ENCODE measurements at places on chromosomes 3 and 15. TPM values are rescaled to one million over a fixed set of nuclear protein-coding genes. Genes with fewer than 3 reads are reported as not detected.

The TNFSF10 gene
- 54.1 TPM for total RNA-seq

The ELL3 gene
- total RNA-seq: 29.3 TPM

The PEX11A gene
- total RNA-seq: 7.2 TPM

The ZNF80 gene
- not detected for total RNA-seq

The IRAK2 gene
- 1.5 TPM for total RNA-seq

The LRRC57 gene
- 29.5 TPM for total RNA-seq

The MUC4 gene
- not detected for total RNA-seq

The SPESP1 gene
- 1.7 TPM for total RNA-seq

The PARP16 gene
- total RNA-seq: 10.5 TPM

DNA sequence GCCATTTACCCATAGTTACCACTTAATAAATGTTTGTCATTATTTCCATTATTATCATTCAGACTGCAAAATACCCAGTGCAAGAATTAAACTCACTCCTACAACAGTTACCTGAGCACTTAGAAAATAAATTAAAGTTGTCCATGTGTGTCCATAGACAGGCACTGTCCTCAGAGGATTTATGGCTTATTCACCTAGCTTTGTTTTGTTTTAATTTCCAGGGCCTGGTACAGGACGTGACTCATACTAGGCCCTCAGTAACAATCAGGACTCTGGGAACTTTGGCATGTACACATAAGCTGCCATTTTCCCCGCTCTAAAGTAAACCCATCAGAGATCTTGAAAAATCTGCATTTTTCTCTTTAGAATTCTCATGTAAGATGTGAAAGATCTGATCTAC lies 458.5 kb upstream of the ARRDC4 start:
- H3K27ac ChIP-seq: no peak overlapping the region
- H3K4me1 ChIP-seq: no peaks in the 10 kb centered on the region
- H3K36me3 ChIP-seq: no peaks in the 10 kb centered on the region
- H3K27me3 ChIP-seq: no peaks in the 10 kb centered on the region
- H3K4me3 ChIP-seq: no peak overlapping the region

DNA sequence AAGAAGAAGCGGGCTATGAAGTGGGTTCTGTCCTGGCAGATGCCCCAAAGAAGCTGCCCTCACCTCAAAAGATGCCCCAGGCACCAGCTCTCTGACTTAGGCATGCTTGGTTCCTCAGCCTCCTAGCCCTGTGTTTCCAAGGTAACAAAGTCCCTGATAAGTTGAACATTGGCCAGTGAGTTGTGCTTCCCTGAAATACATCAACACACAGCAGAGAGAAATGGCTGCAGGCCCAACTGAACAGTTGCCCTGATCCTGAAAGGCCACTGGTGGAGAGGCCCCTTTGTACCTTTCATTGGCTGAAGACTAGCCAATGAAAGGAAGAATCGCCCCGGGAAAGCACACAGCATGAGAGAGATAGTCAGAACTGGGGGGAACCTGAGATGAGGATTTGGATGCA lies 169.9 kb upstream of the CTNNB1 start:
- no peak for DNase-seq
- H3K27ac ChIP-seq: no peak overlapping the region
- H3K27me3 ChIP-seq: no peaks in the 10 kb centered on the region

GRCh38 chr15:34213690-34214089 lies 3.8 kb upstream of the KATNBL1 start:
- H3K27ac ChIP-seq: no peak overlapping the region
- no peaks in the 10 kb centered on the region for H3K36me3 ChIP-seq
- H3K4me3 ChIP-seq: no peak overlapping the region
- no peaks in the 10 kb centered on the region for H3K27me3 ChIP-seq

- H3K36me3 ChIP-seq: no peaks in the 10 kb centered on the region
- DNase-seq: no peak
- H3K4me1 ChIP-seq: peaks cover 6% of the 10 kb centered on the region
- H3K27me3 ChIP-seq: no peaks in the 10 kb centered on the region
Observed at GRCh38 chr3:183635107-183635430, 354 bp upstream of the KLHL24 start.

DNA sequence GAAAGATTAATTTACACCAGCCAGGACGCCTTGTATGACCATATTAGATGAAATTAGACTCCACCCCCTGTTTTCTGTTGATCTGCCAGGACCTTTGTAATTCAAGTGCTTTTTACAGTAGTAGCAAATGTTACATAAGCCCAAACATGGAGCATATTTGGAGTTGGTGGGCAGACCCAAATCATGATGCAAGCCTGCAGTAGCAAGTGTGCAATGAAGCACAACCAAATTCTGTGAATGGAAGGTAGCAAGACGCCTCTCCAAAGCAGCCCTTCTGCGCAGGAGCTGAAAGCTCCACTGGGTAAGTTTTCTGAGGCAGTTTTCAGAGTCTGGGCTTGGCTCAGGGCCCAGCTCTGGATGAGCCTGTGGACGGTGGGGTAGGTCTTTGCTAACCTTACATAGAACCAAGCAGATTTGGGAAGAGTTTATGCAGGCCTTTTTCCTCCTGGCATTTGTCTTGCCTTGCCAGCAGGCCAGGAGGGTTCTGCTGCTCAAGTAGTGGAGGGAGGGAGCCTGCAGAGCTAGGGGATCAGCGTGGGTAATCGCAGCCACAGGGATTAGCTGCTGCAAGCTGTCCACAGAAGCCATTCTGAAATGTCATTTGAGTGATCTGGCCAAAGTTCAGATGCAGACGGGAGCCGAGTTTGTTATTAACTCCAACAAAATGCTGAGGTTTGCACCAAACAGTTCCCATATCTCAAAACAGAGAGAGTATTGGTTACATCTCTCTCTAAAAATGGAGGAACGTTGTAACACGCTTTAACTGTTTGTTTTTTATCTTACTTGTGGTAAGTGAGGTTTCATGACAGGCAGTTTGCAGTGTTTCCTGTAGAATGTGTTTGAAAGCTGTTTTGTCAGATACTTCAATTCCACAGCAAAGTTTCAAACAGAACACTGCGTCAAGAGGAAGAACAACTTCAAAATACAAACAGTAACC lies 55.4 kb downstream of the PSMD6 start:
- peak overlapping the region; percentile 73 for H3K27ac ChIP-seq
- peak overlapping the region; percentile 45 for H3K4me3 ChIP-seq
- peaks cover 53% of the 10 kb centered on the region for H3K4me1 ChIP-seq
- no peaks in the 10 kb centered on the region for H3K27me3 ChIP-seq
- peak; percentile 54 for DNase-seq
- H3K36me3 ChIP-seq: no peaks in the 10 kb centered on the region

GRCh38 chr3:184932777-184933176 lies 120.8 kb downstream of the VPS8 start:
- no peaks in the 10 kb centered on the region for H3K4me1 ChIP-seq
- no peaks in the 10 kb centered on the region for H3K36me3 ChIP-seq
- no peak overlapping the region for H3K27ac ChIP-seq
- no peak for DNase-seq
- no peak overlapping the region for H3K4me3 ChIP-seq

GRCh38 chr3:105431200-105431599 lies 64.5 kb downstream of the ALCAM start:
- no peak overlapping the region for H3K4me3 ChIP-seq
- H3K36me3 ChIP-seq: no peaks in the 10 kb centered on the region
- DNase-seq: no peak
- no peaks in the 10 kb centered on the region for H3K27me3 ChIP-seq

DNA sequence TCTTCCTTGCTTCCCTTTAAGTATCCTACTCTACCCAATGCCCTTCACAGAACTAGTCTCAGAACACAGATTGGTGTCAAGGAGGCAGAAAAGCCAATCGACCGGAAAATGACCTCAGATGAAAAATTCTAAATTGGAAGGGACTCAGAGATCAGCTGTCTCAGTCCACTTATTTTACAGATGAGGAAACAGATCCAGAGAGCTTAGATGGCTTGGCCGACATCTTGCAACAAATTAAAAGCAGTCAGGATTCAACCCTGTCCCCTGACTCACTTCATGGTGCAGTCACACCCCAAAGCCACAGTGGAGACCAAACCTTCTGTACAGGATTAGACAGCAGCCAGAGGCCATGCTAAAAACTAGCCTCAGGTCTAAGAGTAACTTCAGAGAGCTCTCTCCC lies 169.3 kb upstream of the BHLHE40 start:
- H3K4me3 ChIP-seq: no peak overlapping the region
- peaks cover 31% of the 10 kb centered on the region for H3K4me1 ChIP-seq
- H3K27me3 ChIP-seq: no peaks in the 10 kb centered on the region
- no peak for DNase-seq
- H3K36me3 ChIP-seq: peaks cover 39% of the 10 kb centered on the region

DNA sequence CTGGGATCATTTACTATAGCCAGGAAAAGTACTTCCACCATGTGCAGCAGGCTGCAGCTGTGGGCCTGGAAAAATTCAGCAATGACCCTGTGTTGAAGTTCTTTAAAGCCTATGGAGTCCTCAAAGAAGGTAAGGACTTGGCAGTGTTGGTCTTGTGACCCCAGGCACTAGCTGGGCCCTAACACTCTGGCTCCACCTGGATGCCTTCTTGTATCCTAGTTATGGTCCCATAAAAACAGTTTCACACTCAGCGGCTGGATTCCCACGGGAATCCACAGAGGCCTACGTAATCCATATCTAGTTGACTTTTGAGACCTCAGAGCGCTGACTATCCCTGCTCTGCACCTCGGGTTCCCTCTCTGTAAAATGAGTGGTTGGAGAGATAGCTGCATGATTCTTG lies 1.6 kb downstream of the TTC21A start:
- H3K27ac ChIP-seq: no peak overlapping the region
- H3K4me1 ChIP-seq: no peaks in the 10 kb centered on the region
- no peak overlapping the region for H3K4me3 ChIP-seq
- no peaks in the 10 kb centered on the region for H3K36me3 ChIP-seq

DNA sequence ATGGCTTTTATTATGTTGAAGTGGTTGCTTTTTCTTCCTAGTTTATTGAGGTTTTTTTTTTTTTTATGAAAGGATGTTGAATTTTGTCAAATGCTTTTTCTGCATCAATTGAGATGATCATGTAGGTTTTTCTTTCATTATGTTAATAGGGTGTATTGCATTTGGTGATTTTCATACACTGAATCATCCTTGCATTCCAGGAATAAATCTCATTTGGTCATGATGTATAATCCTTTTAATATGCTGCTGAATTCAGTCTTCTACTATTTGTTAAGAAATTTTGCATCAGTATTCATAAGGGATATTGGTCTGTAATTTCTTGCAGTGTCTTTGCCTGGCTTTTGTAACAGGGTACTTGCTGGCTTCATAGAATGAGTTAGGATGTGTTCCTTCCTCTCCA lies 11.5 kb upstream of the CLRN1 start:
- no peaks in the 10 kb centered on the region for H3K27me3 ChIP-seq
- H3K4me3 ChIP-seq: no peak overlapping the region
- H3K36me3 ChIP-seq: no peaks in the 10 kb centered on the region
- no peak for DNase-seq
- H3K27ac ChIP-seq: no peak overlapping the region

GRCh38 chr15:91961357-91961756 lies 107.8 kb downstream of the SLCO3A1 start:
- no peak for DNase-seq
- H3K27me3 ChIP-seq: no peaks in the 10 kb centered on the region
- H3K27ac ChIP-seq: no peak overlapping the region
- H3K4me3 ChIP-seq: no peak overlapping the region

DNA sequence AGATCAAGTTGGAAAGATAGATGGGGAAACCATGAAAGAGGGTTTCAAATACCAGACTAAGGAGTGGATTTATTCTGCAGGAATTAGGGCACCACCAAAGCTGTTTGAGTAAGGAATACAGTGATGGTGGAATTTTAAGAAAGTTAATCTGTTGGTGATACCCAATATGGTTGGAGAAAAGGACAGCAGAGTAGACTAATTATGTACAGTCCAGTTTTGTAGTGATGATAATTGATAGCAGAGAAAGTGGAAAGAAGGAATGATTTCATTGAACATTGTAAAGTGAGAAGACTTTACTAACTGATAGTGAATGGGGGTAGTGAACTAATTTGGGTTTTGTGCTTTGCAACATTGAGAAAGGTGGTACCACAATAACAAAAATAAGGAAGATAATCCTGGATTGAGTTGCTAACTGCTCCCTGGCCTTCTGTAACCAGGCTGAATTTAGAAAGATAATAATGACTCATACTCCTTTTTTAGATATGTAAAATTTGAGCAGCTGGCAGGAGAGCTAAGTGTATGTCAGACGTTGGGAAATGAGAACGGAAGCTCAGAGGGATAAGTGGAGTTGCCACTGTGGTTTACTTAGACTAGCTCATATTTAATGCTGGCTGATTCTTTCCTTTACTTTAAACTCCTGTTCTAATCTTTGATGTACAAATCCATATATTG lies 16.9 kb downstream of the TCAIM start:
- no peaks in the 10 kb centered on the region for H3K4me1 ChIP-seq
- no peaks in the 10 kb centered on the region for H3K27me3 ChIP-seq
- H3K36me3 ChIP-seq: peaks cover 25% of the 10 kb centered on the region
- no peak overlapping the region for H3K27ac ChIP-seq
- H3K4me3 ChIP-seq: no peak overlapping the region
- DNase-seq: no peak

DNA sequence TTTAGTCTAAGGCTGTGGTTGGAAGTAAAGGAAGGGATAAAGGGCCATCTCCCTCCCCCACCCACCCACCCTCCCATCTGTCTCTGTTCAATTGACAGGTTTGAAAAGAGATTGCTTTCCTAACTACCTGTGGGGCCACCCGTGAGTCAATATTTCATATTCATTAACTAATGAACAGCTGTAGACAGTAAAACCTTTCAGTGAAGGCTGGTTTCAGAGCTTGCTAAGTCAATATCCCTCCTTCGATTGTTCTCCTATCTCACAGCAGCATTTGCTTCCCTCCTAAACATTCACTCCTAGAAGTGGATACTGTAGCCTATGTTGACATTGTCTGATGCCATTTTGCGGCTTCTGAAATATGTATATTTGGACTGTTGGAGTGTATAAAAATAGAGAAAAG lies 85.9 kb upstream of the SYNPR start:
- no peak for DNase-seq
- no peaks in the 10 kb centered on the region for H3K27me3 ChIP-seq
- no peak overlapping the region for H3K4me3 ChIP-seq
- no peaks in the 10 kb centered on the region for H3K36me3 ChIP-seq

GRCh38 chr3:113232342-113232741 lies 21.0 kb downstream of the BOC start:
- H3K4me1 ChIP-seq: no peaks in the 10 kb centered on the region
- H3K4me3 ChIP-seq: no peak overlapping the region
- no peak for DNase-seq
- H3K27me3 ChIP-seq: no peaks in the 10 kb centered on the region

- no peak overlapping the region for H3K4me3 ChIP-seq
- peak overlapping the region; percentile 28 for H3K27ac ChIP-seq
- H3K36me3 ChIP-seq: no peaks in the 10 kb centered on the region
- no peak for DNase-seq
- no peaks in the 10 kb centered on the region for H3K4me1 ChIP-seq
- no peaks in the 10 kb centered on the region for H3K27me3 ChIP-seq
Observed at GRCh38 chr3:107675233-107675900, 152.6 kb downstream of the BBX start.

DNA sequence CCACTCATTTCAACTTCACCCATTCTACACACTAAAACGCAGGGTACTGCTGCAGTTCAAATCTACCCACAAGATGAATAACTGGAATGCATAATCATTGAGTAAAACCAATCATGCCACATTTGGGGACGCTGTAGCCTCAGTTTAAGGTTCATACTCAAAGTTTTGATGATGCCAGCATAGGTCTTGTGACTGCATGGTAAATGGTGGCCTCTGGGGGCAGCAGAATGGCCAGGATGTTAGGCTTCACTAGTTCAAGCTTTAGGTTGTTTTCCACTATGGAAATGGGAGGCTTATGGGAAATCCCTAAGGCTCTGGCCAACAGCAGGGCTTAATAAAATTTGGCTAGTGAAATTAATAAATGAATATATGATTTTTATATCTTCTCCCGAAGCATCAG lies 104.3 kb upstream of the TSC22D2 start:
- H3K27ac ChIP-seq: no peak overlapping the region
- H3K36me3 ChIP-seq: no peaks in the 10 kb centered on the region
- H3K4me3 ChIP-seq: no peak overlapping the region
- H3K27me3 ChIP-seq: no peaks in the 10 kb centered on the region
